Type B pancreatic cell (in vitro differentiated cells): ENCODE measurements at places on chromosomes 5 and 9. TPM values are rescaled to one million over a fixed set of nuclear protein-coding genes. Genes with fewer than 3 reads are reported as not detected.

Gene LHFPL2
- total RNA-seq: 17.9 and 35.3 TPM in 2 replicates

Gene UAP1L1
- 3.4 and 5.4 TPM in 2 replicates for total RNA-seq

DNA sequence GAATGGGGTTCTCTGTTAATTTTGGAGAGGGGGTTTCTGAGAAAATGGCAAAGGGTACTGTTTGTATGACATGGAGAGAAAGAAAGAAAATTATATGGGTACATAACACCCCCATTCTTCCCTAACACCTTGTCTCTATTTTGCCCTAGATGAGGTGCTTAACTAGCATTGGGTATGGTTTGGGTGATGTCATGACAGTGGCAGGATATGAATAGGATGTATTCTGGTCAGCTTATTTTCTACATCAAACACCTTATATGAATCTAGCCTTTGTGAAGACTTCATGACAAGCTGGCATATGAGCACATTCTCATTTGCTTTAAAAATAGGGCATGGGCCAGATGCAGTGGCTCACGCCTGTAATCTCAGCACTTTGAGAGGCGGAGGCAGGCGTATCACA, 58.6 kb downstream of the LNPEP start:
- H3K36me3 ChIP-seq: peaks cover 36% of the 10 kb centered on the region
- H3K4me3 ChIP-seq: no peak overlapping the region
- no peaks in the 10 kb centered on the region for H3K27me3 ChIP-seq

Gene ADAM19
- 9.3 and 15.8 TPM in 2 replicates for total RNA-seq

- H3K4me1 ChIP-seq: no peaks in the 10 kb centered on the region
- H3K4me3 ChIP-seq: no peak overlapping the region
- peaks cover 19% of the 10 kb centered on the region for H3K27me3 ChIP-seq
- H3K27ac ChIP-seq: no peak overlapping the region
Observed at GRCh38 chr5:36730537-36731216, 124.3 kb downstream of the SLC1A3 start.

Gene TMC1
- not detected in 2 replicates for total RNA-seq

GRCh38 chr5:38257308-38258041, 884 bp upstream of the EGFLAM start:
- peaks cover 92% of the 10 kb centered on the region for H3K27me3 ChIP-seq
- H3K27ac ChIP-seq: no peak overlapping the region
- H3K4me1 ChIP-seq: peaks cover 19% of the 10 kb centered on the region
- H3K4me3 ChIP-seq: peak overlapping the region; percentile 92
- no peaks in the 10 kb centered on the region for H3K36me3 ChIP-seq
- no peak for DNase-seq

- no peak for DNase-seq
- H3K4me3 ChIP-seq: no peak overlapping the region
- peaks cover 33% of the 10 kb centered on the region for H3K4me1 ChIP-seq
- no peaks in the 10 kb centered on the region for H3K27me3 ChIP-seq
- peak overlapping the region; percentile 71 for H3K27ac ChIP-seq
Observed at GRCh38 chr5:179608131-179608581, 15.3 kb downstream of the HNRNPH1 start.

DNA sequence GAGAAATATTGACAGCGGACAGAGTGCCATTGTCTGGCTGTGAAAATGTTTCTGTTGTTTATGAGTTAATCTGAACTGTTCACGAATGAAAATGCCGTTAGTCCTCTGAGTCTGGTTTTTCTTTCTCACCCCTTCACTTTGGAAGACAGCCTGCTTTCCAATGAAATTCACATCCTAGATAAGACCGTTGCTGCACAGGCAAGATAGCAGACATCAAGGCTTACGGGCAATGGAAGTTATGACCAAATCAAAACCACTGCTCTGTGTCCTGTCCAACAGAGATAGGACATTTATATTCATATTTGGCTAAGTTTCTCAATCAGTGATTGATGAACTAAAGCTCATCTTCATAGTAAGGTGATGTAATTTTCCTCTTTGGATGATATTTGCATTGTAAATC, 180.0 kb upstream of the DMAC1 start:
- DNase-seq: no peak
- H3K27me3 ChIP-seq: no peaks in the 10 kb centered on the region
- peaks cover 36% of the 10 kb centered on the region for H3K4me1 ChIP-seq
- H3K27ac ChIP-seq: no peak overlapping the region

DNA sequence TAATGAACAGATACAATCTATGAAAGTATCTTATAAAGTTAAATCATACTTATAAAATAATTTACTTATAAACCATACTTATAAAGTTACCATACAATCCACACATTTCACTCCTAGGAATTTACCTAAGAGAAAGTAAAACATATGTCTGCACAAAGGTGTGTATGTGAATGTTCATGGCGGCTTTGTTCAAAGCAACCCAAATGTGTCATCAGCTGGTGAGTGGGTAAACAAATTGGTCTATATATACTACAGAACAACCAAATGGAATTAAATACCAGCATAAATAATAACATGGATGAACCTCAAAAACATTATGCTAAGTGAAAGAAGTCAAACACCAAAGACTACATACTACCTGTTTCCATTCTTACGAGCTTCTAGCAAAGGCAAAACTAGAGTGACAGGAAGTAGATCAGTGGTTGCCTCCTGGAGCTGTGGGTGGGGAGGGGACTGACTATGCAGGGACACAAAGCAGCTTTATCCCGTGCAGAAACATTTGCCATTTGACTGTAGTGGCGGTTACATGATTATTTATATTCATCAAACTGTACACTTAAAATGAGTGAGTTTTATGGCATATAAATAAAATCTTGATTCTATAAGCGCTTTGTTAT, 10.6 kb downstream of the TRAF1 start:
- no peaks in the 10 kb centered on the region for H3K36me3 ChIP-seq
- no peak for DNase-seq
- no peak overlapping the region for H3K4me3 ChIP-seq

GRCh38 chr5:91098541-91098940, 284.6 kb downstream of the ARRDC3 start:
- no peak for DNase-seq
- H3K27ac ChIP-seq: no peak overlapping the region
- H3K4me1 ChIP-seq: peaks cover under 1% of the 10 kb centered on the region
- H3K36me3 ChIP-seq: no peaks in the 10 kb centered on the region
- H3K4me3 ChIP-seq: no peak overlapping the region

DNA sequence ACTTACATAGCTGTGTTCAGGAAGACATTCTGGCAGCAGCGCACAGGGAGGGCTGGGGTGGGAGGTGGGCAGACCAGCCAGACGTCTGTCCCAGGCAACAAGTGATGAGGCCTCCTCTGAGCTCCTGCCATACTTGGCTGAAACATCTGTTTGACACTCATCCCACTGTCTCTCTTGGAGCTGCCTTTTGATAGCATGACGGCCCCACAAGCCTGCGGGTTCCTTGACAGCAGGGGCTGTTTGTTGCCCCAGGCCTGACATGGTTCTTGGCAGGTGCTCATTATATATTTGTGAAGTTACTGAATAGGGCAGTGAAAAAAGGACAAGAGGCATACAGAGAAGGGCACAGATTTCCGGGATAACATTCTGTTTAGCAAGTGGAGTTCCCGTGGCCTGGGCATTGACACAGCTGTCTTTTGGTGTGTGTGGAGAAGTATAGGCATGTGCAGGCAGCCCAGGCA, 22.2 kb upstream of the B4GALT1 start:
- H3K36me3 ChIP-seq: no peaks in the 10 kb centered on the region
- H3K27ac ChIP-seq: peak overlapping the region; percentile 7
- H3K4me1 ChIP-seq: peaks cover 43% of the 10 kb centered on the region
- H3K27me3 ChIP-seq: peaks cover 5% of the 10 kb centered on the region
- H3K4me3 ChIP-seq: peak overlapping the region; percentile 12

- DNase-seq: no peak
- no peaks in the 10 kb centered on the region for H3K27me3 ChIP-seq
- H3K36me3 ChIP-seq: peaks cover 14% of the 10 kb centered on the region
- no peaks in the 10 kb centered on the region for H3K4me1 ChIP-seq
- no peak overlapping the region for H3K4me3 ChIP-seq
Observed at GRCh38 chr5:9302218-9302617, 243.7 kb downstream of the SEMA5A start.

Gene SSBP2
- total RNA-seq: 85.2 and 102 TPM in 2 replicates

DNA sequence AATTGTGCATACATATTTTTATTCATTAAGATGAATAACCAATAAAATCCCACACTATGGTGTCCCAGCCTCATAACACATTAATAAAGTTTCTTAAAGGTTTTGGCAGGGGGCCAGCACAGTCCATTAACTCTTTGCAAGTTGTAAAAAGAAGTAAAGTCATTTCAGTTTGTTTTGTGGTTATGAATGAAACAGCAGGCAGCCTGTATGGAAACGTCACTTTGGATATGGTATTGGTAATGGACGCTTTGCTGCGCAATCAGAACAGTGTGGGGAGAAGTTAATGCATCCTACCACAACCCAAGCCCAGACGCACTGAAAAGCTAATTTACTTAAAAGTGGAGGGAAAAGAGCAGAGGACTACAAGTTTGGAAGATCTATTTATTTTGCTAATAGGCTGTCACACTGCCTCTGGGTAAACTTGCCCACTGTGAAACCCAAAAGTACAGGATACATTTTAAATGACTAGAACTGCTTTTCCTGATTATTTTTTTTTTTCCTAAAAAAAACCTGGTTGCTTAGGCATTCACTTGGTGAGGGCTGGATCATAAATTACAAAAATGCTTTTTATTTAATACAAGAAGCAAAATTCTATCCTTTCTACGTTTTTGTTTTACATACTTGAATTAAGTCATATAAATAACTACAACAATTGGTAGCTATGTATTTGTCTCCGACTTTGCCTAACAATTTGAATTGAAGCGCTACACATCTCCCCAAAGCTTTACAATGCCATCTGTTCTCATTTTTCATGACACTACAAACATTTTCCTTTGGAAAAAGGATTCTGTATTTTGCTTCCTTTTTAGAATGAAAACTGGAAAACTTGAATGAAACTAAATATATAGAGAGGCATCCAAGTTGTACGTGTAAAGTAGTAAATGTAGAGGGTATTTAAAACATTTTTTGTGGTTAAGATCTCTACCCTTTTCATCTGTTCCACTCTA, 104.3 kb downstream of the NFIB start:
- no peak overlapping the region for H3K27ac ChIP-seq
- H3K4me1 ChIP-seq: peaks cover 60% of the 10 kb centered on the region
- no peak for DNase-seq
- peaks cover 6% of the 10 kb centered on the region for H3K36me3 ChIP-seq
- no peaks in the 10 kb centered on the region for H3K27me3 ChIP-seq

DNA sequence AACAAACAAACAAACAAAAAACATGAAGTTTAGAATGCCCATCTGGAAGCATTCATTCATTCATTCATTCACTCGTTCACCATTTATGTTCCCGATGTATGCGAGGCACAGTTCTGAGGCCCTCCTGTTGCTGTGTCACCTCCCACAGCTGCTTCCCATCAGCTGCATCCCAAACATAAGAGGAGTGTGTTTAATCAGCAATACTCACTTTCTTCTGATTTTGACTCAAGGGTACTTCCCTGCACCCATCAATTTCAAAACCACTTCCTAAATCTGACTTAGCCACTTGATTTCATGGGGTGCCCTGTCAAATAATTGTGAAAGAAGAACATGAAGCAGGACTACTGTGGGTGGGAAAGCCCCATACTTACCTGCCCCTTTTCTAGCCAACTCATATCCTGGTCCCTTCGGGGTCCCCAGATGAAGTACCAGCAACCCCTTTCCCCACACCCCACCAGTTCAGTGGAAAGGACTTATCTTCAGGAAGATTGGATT, 128.0 kb upstream of the IL12B start:
- peaks cover 27% of the 10 kb centered on the region for H3K4me1 ChIP-seq
- no peak overlapping the region for H3K4me3 ChIP-seq
- DNase-seq: no peak
- no peak overlapping the region for H3K27ac ChIP-seq
- peaks cover 8% of the 10 kb centered on the region for H3K27me3 ChIP-seq
- no peaks in the 10 kb centered on the region for H3K36me3 ChIP-seq

GRCh38 chr9:135068776-135069415, 18.6 kb upstream of the OLFM1 start:
- peaks cover 71% of the 10 kb centered on the region for H3K27me3 ChIP-seq
- H3K36me3 ChIP-seq: peaks cover 3% of the 10 kb centered on the region
- no peaks in the 10 kb centered on the region for H3K4me1 ChIP-seq
- no peak for DNase-seq
- H3K4me3 ChIP-seq: no peak overlapping the region

DNA sequence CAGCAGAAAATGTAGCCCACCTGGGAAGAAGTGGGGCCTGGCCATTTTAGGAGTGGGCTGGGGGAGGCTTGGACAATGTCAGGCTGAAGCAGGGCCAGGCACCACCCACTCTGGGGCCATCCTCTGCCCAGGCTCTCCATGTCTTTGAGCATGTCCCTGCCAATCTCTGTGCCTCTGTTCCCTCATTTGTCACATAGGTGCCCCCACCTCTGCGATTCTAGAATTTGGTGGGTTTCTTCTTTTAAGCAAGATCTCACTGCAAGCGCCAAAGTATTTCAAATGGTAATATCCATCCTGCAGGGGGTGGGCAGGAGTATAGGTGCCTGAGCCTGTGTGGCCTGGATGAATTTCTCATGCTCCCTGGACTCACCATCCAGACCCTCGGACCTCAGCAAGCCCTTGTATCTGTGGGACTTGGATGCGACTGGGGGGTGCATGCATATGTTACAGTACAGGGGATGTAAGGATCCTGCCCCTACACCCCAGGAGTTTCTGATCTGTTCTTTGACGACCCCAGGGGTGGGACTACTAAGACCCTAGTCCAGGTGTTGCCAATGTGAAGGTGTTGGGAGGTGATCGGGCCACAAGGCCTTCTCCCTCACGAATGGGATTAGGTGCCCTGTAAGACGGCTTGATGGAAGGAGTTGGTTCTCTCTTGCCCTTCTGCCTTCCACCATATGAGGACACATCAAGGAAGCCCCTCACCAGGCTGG, 4.3 kb downstream of the CD74 start:
- peaks cover 14% of the 10 kb centered on the region for H3K4me1 ChIP-seq
- H3K36me3 ChIP-seq: no peaks in the 10 kb centered on the region
- H3K4me3 ChIP-seq: no peak overlapping the region
- no peaks in the 10 kb centered on the region for H3K27me3 ChIP-seq

GRCh38 chr9:14303521-14303920, 10.4 kb downstream of the NFIB start:
- no peak overlapping the region for H3K27ac ChIP-seq
- peaks cover 76% of the 10 kb centered on the region for H3K4me1 ChIP-seq
- peaks cover 53% of the 10 kb centered on the region for H3K36me3 ChIP-seq
- no peaks in the 10 kb centered on the region for H3K27me3 ChIP-seq
- H3K4me3 ChIP-seq: no peak overlapping the region

GRCh38 chr5:855771-856530, 5.2 kb upstream of the ZDHHC11 start:
- DNase-seq: no peak
- no peaks in the 10 kb centered on the region for H3K27me3 ChIP-seq
- H3K4me3 ChIP-seq: no peak overlapping the region
- no peak overlapping the region for H3K27ac ChIP-seq
- no peaks in the 10 kb centered on the region for H3K36me3 ChIP-seq

Gene ITGA2
- 8.0 and 9.5 TPM in 2 replicates for total RNA-seq

DNA sequence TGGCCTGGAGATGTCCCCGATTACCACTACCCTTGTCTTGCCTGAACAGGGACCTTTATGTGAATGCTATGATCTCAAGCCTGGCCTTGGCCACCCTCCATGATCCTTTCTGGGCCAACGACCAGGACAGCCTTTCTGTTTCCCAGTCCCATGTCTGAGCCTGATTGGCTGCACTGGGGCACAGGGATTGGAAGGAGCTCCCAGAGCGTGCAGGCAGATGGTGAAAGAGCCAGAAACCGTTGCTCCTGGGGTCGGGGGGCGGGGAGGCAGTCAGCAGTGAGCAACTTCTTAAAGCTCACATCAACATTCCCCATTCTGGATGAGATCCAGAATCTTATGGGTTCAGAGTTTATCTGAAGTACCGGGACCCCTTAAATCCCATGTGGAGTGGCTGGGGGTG, 84.4 kb downstream of the INSYN2B start:
- H3K27me3 ChIP-seq: peaks cover 26% of the 10 kb centered on the region
- no peaks in the 10 kb centered on the region for H3K4me1 ChIP-seq
- H3K4me3 ChIP-seq: no peak overlapping the region
- no peaks in the 10 kb centered on the region for H3K36me3 ChIP-seq
- no peak for DNase-seq

- H3K4me1 ChIP-seq: peaks cover 4% of the 10 kb centered on the region
- no peak overlapping the region for H3K4me3 ChIP-seq
Observed at GRCh38 chr9:98572054-98572627, 136.6 kb downstream of the GABBR2 start.
